ENCODE measurements at places on chromosomes 11 and 22.

DNA sequence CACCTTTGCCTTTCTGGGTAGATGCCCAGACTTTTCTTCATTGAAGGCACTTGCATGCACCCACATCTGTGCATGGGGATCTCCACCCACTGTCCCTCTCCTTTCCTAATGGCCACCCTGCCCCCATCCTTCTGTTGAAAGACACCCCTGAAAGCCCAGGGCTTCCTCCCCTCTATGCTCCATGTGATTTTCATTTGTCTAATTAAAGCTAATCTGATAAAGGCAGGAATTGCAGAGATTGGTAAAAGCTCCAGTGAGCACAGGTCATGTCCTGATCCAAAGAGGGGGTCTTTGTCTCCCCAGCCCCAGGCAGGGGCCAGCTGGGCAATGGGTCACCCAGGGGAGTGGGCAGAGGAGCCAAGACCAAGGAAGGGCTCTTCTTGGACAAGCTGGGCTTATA is 107.6 kb upstream of the CD82 start:
- no peak for DNase-seq

- DNase-seq = no peak
These were observed 41.2 kb downstream of the OR2AT4 start for GRCh38 chr11:75055511-75055910.

GRCh38 chr11:88655656-88656055 is 318.1 kb upstream of the CTSC start:
- no peak for DNase-seq

- DNase-seq = no peak
These were observed 634.3 kb downstream of the OPCML start for GRCh38 chr11:132898021-132898420.

DNA sequence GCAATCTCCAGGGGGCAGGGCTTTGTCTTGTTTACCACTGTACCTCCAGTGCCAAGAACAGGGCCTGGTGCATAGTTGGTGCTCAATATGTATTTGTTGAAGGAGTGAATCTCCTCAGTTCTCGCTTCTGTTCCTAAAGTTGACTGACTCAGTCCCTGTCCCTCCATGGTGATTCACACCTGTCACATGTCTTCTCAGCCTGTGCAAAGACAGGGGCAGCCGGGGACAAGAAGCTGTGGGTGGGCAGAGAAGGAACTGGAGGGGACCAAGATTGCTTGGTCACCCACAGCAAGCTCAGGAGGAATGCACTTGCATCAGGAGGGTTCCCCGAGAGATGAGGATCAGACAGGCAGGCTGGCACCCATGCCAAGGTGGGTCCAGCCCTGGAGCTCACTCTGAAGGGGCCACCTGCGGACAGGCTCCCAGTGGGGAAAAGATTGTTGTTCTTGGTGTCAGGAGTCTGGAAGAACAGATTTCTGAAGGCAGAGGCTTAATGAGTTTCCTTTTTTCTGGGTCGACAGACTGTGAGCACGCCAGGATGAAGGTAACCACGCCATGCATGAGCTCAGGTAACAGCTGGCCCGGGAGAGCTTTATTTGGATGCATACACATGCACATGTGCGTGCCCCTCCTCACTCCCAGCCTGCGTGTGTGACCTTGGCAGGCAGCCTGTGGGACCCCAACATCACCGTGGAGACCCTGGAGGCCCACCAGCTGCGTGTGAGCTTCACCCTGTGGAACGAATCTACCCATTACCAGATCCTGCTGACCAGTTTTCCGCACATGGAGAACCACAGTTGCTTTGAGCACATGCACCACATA is 16.9 kb downstream of the IL17RA start:
- DNase-seq = no peak

DNA sequence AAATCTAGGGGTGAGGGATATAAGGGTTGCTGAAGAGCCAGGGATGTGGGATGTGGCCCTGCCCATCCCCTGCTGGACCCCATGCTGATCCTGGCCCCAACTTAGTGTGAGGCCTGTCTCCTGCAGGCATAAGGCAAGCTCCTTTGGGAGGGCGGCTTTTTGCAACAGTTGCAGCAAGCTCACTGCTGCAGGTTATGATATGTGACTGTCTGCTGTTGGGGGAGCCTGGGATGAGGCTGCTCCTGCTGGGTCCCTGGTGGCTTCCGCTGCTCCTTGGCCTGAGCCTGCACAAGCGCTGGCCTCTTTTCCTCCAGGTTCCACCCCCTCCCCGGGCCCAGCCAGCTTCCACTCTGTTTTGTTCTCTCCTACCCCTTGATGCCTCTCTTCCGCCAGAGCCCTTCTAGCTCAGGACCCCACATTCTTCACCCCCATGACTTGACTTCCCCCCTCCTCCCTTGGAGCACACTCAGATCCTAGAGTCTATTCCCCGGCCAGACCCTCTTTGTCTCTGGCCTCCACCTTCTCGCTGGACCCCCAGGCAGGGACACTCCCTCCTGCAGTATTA is 35.0 kb upstream of the SYT13 start:
- no peak for DNase-seq

DNA sequence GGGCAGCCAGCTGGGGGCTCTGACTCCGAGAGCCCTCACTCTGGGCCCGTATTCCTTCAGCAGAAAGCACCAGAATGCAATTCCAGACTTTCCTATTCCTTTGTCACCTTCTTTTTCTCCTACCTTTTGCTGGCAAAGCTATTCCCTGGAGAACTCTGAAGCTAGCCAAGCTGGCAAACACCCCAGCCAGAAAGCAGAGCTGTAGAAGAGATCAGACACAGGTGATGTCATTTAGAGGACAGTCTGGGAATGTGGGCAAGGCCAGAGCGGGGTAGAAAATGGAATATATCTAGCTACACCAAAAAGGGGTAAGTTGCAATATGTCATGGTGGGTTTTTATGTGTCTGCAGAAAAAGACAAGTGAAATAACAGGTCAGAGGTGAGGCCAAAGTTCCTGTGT is 205.1 kb downstream of the NXPE2 start:
- DNase-seq = no peak

GRCh38 chr11:66327171-66328030 is 8.8 kb downstream of the RIN1 start:
- no peak for DNase-seq

DNA sequence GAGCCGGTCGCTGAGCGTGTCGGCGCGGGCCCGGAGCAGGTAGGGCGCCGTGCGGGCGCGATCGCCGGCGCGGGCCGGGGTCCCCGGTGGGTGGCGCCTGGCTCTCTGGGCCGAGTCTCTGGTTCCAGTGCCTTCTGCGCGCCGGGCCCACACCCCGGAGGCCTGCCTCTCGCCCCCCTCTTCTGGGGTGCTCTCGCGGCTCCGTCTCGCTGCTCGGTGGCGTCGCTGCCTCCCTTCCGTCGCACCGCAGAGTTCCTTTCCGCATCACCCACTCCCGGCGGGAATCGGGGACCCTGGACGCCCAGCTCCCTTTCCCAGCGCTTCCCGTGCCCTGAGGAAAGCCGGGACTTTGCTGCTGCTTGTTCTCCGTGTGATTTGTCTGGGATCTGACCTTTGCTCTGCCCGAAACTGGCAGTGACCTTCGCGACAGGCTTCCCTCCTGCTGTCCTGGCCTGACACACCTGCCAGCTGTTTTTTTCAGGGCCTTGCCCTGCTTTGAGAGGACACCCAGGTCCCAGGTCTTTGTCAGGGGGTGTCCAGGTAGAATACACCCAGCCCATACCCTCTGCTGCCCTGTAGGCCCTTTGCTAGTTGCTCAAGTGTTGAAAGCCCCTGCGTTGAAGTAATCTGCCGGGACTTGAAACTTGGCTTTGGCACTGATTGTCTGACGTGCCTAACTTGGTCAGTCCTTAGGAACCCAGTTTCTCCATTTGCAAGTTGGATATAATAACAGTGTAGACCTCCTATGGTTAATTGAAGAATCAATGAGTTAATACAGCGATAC is 711 bp downstream of the FDX1 start:
- peak; percentile 12 for DNase-seq

DNA sequence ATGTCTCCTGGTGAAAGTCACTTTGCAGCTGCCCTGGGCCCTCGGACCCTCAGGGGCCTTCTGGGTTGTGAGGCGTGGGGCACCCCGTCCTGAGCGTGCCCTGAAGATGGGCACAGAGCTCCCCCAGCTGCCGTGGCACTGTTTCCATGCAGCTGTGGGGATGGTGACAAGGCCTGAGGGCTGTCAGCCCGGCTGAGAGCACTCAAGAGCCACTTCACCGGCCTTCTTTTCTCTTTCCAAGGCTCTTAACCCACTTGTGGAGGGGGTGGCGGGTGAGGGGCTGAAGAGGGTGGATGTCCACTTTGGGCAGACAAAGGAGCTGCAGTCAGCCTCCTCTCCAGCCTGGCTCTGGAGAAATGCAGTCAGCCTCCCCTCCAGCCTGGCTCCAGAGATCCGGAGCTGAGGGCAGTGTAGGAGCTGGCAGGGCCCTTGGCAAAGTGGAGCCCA is 239.5 kb downstream of the ST3GAL4 start:
- no peak for DNase-seq

GRCh38 chr11:19418221-19418620 is 177.5 kb upstream of the E2F8 start:
- DNase-seq = no peak

DNA sequence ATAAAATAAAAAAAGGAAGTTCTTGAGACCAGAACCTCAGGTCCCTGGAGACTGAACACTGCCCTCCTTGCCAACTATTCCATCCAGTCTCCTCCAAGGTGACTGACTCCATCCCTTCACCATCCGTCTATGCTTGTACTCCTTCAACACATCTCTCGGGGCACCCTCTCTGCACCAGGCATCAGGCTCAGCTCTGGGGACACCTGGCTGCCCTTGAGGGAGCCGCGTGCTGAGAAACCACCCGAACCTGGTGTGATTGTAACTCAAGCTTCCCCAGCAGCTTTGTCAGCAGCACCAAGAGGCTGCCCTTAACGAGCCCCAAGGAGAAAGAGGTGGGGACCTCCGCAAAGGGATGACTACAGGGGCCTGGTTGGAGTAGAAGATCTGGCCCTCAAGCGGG is 1.7 kb downstream of the PTPN5 start:
- no peak for DNase-seq

GRCh38 chr11:116642902-116643301 is 129.9 kb downstream of the BUD13 start:
- no peak for DNase-seq

- DNase-seq = no peak
These were observed 34.0 kb downstream of the LGR4 start for GRCh38 chr11:27438595-27438981.

DNA sequence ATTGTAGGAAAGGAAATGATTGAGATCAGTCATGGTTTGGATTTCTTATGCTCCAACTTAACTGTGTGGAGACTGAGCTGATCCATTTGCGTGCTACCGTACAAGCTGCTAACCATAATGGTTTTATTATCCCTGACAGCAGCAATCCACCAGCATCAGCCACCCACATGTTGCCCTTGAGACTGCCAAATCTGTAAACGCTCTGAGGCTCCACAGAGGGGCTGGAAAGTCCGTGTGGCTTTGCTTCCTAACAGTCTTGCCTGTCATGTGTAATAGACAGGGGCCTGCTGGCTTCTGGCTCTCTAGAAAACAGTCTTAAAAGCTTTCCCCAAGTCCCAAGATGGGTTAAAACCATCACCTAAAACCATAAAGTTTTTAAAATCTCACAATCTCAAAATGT is 30.1 kb downstream of the ATG16L2 start:
- DNase-seq = no peak

GRCh38 chr11:93155738-93156137 is 42.1 kb downstream of the SLC36A4 start:
- no peak for DNase-seq

- DNase-seq = no peak
These were observed 7.4 kb upstream of the BLID start for GRCh38 chr11:122123263-122123929.

- DNase-seq = no peak
These were observed 1402.6 kb upstream of the TENM4 start for GRCh38 chr11:80843266-80843974.

DNA sequence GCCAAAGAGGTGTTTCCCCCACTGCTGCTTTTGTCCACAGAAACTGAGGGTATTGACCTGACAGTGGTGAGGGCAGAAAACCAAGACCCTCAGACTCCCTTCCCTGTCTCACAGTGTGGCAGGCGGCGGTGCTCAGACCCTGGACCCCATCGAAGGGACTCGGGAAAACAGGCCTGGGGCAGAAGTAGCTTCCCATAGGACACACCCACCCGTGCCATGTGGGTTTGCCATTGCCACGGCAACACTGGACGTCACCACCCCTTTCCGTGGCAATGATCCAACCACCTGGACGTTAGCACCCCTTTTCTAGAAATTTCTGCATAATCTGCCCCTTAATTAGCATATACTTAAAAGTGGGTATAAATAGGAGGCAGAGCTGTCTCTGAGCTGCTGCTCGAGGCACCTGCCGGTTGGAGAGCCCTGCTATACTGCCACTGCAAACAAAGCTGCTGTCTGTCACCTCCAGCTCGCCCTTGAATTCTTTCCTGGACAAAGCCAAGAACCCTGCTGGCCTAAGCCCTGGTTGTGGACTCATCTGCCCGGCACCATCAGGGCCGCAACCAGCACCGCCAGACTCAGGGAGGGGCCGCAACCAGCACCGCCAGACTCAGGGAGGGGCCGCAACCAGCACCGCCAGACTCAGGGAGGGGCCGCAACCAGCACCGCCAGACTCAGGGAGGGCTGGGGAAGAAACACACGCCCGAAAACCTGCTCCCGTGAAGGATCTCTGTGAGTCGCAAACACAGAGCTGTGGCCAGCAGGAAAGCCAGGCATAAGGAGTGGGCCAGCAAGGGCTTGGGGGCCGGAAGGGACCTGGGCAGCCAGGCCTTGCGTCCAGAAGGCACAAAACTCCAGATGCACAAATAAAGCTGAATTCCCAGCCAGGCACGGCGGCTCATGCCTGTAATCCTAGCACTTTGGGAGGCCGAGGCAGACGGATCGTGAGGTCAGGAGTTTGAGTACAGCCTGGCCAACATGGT is 10.4 kb downstream of the MLC1 start:
- DNase-seq = no peak

DNA sequence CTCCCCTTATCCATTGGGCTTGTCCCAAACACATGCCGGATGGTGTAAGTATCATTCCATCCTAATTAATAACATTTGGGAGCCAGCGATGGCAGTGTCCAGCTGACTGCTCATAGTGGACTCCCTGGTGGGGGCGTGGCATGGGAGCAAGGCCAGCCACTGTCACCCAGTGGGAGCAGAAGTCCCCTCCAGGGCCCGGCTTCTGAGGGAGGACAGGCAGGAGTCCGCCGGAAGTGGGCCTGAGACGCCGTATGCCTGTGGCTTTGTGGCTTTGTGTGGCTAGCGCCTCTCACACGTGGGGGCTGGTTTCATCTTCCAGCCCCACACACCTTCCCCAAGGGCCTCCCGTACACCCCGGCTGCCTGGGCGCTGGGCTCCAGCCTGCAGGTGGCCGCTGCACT is 124.5 kb downstream of the KCNQ1 start:
- DNase-seq = no peak

All from stimulated activated CD4-positive, alpha-beta T cell treated with anti-CD3 and anti-CD28 coated beads, Interleukin-4, amount 100 ng/mL, for 24 hours (primary cell).